ENCODE measurements at places on chromosomes 5 and 9.

DNA sequence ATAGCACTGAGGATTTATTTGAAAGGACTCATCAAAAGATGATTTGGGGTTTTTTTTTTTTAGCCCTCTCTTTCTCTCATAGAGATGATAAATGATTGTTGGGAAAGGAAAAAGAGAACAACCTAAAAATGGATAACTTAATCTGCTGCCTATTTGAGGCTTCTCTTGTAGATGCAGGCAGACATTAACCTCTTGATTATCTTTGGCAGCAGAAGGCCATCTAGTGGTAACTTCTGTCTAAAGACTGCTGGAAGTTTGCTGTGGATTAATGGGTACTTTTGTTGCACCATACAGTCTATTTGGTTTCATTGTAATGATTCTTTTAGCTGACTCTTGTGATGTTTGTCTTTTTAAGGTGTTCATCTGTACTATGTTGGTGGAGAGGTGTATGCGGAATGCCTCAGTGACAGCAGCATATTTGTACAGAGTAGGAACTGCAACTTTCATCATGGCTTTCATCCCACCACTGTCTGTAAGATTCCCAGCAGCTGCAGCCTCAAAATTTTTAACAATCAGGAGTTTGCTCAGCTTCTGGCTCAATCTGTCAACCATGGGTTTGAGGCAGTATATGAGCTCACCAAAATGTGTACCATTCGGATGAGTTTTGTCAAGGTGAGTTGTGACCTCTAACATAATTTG lies 18.8 kb downstream of the SMIM32 start:
- DNase-seq, result no peak

DNA sequence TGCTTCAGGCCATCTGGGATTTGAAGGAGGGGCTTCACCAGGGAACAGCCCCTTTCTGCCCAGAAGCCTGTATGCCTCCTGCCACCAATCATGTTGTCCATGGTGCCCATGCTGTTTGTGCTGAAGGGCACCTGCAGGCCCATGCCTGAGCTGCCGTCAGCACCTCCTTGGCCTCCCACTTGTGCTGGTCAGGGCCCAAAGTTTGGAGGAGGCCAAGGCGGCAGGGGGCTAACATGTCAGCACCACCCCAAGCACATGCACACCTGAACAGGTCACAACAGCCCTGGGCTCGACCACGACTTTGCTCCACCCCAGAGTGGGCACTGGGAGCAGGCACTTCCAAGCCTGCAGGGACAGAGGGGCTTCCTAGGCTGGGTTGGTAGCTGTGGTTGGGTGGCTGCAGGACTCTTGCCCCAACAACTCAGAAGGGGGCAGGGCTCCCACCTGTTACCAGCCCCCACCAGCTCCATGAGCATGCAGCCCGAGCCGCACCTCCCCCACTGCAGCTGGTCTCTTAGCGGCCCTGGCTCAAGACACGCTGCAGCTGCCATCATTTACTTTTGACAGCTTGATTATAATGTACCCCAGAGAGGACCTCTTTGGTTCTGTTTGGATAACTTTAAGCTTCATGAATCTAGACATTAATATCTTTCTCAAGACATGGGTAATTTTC lies 19.8 kb upstream of the NFIL3 start:
- DNase-seq, result no peak

- DNase-seq, result no peak
Observed at GRCh38 chr5:33232731-33233505, 207.8 kb upstream of the TARS1 start.

DNA sequence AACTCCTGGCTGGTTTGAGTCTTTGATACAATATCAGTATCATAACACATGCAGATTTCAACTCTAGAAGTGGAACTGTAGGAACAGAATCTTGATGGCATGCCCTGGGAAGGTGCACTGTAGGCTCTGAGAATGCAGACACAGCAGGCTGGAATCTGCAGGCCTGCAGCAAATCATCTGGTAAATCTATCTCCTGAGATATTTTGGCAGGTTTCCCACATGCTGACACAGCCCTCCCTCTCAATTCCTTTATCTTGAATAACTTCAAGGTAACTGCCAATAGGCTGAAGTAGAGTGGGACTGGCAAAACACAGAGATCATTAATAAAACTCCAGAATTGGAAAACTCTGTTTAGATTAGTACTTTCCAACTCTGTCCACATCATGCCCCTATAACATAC lies 177.8 kb upstream of the PCSK5 start:
- DNase-seq, result no peak

GRCh38 chr9:70049236-70049635 lies 5.6 kb downstream of the MAMDC2 start:
- DNase-seq, result no peak

GRCh38 chr9:129709438-129710168 lies 43.2 kb downstream of the PTGES start:
- no peak for DNase-seq

DNA sequence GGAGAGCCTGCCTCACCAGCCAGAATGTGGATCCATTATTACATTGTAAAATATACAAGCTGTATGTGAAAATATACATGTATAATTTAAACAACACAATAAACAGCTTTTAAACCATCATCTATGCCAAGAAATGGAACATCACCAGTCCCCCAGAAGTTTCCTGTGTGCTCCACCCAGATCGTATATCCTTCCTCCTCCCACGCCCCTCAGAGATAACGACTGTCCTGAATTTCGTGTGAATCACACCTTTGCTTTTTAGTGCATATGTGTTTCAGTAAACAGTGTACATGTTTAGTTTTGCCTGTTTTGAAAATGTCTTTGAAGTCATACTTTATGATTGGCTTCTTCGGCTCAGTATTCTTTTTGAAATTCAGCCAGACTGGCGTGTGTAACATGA lies 134.6 kb upstream of the MYO10 start:
- no peak for DNase-seq

GRCh38 chr5:42242210-42242609 lies 181.0 kb upstream of the GHR start:
- no peak for DNase-seq

- DNase-seq, result peak; percentile 81
Observed at GRCh38 chr5:180790020-180790419, 12.6 kb downstream of the MGAT1 start.

DNA sequence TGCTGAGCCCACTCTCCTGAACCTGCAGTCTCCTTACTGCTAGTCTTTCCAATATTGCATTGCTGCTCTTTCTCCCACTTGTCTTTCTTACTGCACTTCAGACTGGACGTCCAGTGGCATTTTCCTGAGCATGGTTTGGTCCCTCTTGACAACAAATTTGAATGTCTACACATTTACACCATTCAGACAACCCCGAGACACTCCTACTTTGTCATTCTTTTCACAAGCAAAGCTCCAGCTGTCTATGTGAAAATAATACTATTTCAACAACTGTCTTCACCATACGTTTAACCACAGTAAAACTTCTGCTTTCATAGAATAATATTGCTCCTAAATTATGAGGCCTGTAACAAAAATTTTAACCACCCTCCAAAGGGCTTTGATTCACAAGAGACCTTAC lies 10.4 kb upstream of the APTX start:
- DNase-seq, result no peak

GRCh38 chr5:162654661-162655405 lies 587.3 kb downstream of the GABRG2 start:
- DNase-seq, result no peak

- DNase-seq, result no peak
Observed at GRCh38 chr5:6728011-6728794, 15.0 kb downstream of the TENT4A start.

GRCh38 chr5:124739634-124740025 lies 6.8 kb downstream of the ZNF608 start:
- no peak for DNase-seq

- DNase-seq, result no peak
Observed at GRCh38 chr5:146623666-146624065, 107.7 kb upstream of the GPR151 start.

GRCh38 chr9:928363-929042 lies 48.0 kb upstream of the DMRT3 start:
- DNase-seq, result no peak

GRCh38 chr9:112174222-112174964 lies 704 bp downstream of the SUSD1 start:
- peak; percentile 91 for DNase-seq

DNA sequence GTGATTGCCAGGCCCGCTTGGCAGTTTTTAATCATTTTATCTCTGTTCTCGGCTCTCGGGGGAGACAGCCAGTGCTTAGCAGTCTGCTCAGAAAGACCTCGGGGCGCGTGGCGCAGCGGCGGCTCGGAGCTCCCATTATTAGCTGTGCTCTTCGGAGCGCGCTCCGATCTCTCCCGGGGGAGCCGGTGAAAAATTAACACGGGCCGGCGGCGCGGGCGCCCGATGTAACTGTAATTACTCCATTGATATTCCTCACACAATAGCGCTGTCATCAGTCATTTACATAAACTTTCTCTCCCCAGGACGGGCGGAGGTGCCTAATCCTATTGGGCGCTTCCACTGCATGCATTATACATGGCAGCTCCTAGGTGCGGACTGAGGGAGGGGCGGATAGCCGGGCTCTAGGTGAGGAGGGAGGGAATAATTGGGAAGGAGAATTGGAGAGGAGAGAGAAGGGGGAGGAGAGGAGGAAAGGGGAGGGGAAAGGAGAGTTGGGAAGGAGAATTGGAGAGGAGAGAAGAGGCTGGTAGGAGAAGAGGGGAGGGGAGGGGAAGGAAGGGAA lies 24.9 kb downstream of the LMX1B start:
- no peak for DNase-seq

DNA sequence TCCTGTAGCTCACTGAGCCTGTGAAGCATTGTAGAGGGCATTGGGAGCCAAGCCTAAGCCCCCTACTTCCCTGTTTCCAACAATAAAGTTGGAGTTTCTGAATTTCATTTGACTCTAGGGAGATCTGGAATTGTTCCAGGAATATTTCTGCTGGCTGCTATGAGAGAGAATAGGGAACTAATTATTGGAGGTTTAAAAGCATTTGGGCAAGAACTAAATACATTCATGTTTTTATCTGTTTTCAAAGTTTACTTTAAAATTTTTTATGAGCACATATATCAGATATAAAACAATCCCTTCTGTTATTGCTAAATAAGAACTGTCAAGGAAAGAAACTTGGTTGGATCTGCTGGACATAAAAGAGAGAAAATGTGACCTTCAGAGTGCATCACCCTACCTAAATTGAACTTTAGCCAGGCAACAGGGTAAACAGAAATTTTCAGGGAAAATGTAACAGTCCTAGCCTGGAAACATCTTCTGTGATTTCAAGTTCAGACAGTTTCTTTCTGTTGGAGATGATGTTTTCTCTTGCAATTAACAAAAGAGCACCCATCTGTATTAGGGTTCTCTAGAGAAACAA lies 19.3 kb upstream of the LECT2 start:
- DNase-seq, result no peak

DNA sequence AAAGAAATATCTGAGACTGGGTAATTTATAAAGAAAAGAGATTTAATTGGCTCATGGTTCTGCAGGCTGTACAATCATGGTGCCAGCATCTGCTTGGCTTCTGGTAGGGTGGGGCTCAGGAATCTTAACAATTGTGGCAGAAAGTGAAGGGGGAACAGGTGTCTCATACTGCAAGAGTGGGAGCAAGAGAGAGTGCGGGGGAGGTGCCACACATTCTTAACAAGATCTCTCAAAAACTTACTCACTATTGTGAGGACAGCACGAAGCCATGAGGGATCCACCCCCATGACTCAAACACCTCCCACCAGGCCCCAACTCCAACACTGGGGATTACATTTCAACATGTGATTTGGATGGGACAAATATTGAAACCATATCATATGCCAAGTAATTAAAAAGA lies 70.1 kb upstream of the PANK3 start:
- no peak for DNase-seq

GRCh38 chr5:1819458-1819857 lies 18.3 kb downstream of the NDUFS6 start:
- no peak for DNase-seq

DNA sequence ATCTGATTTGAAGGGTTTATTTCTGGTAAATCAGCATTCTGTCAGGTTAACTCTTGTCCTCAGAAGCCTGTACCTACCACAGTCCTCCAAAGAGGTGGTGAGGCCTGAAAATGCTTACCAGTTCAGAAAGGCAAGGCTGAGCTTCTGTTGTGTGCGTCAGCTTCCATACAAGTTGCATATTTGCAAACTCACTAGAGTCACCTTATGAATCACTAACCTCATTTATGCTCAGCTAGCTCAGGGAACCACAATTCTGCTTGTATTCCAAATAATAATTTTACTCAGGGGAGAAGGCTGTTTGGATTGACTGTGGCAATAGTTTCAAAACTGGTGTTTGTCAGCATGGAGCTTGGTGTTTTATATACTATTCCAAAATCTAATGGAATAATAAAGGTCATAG lies 355.1 kb upstream of the RFX3 start:
- DNase-seq, result no peak

DNA sequence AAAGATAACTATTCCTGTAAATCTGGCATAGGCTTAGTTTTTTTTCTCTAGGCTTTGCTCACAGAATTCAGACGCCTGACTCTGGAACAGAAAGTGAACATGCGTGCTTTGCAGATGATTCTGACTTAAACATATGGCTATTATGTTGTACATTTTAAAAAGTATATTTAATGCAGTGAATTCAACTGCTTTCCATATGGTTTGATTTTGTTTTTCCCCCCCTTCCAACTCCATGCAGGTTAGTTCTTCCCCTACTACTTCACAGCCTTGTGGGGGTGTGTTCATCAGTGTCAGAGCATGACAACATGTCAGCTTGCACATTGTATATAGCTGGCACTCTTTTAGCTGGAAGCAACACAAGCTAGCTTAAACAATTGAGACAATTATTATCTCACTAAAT lies 226.8 kb downstream of the TMEM167A start:
- no peak for DNase-seq

- no peak for DNase-seq
Observed at GRCh38 chr5:81162501-81162900, 70.6 kb upstream of the CKMT2 start.

DNA sequence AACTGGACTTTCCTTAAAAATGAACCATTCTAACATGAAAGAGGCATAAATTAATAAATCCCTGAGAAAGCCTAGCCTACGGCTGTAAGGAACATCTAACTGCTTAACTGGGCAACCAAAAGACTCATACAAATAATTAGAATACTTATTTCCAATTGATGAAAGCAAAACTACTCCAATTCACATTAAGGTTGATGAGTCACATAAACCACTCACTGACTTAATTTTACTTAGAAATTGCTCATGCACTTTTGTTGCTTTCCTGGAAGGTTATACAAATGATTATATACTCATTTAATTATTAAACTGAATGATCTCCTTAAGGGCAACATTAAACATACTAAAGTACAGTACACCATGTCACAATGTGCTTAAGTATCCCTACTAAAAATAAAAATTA lies 101.9 kb downstream of the NFIB start:
- no peak for DNase-seq

All from hematopoietic multipotent progenitor cell (in vitro differentiated cells).